ENCODE measurements at places on chromosomes 12 and 14.

GRCh38 chr12:123227581-123228258, 5.2 kb downstream of the MPHOSPH9 start:
- DNase-seq = no peak

DNA sequence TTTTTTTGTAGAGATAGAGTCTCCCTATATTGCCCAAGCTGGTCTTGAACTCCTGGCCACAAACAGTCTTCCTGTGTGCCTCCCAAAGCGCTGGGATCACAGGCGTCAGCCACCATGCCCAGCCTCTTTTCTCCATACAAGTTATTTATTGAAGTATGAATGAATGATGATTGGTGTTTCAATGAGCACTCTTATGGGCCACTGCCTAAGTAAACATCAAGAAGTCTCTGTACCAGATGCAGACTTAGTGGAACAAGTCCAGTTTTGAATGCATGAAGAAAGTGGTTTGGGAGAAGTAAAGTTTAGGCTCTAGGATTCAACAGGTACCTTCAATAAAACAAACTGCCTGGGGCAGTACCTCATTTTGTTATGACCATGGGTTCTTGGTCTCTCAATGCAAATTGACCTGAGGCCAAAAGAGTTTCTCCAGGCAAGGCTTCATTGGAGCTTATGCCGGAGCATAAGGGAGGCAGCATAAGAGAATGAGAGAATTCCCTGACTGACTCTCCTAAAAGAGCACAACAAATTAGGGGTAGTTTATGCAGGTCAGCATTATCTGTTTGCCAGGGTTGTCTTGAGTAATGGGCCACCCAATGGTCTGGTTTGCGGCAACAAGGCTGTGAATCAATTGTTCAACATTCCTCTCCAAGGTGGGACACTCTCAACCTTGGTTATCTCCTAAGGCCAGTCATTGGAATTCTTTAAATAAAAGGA, 1.1 kb upstream of the GMFB start:
- no peak for DNase-seq

DNA sequence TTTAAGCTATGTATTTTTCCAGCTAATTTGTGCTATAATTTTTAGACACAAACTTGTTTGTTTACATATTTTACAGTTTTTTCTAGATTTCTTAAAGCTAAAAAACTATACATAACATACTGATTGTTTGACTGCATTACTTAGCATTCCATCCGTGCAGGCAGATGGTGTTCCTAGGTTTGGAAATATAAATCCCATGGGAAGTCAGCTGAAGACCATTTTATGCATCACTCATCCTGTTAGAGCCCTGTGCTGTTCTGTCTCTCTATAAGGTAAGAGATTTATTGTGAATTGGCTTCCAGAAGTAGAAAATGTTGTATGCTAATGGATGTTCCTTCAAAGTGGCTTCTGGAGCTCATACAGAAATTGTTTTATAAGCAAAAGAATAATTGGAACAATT, 31.1 kb downstream of the RMST start:
- DNase-seq = no peak

- DNase-seq = no peak
These were observed 73.6 kb upstream of the REP15 start for GRCh38 chr12:27622436-27623195.

GRCh38 chr14:74710480-74710879, 2.4 kb downstream of the AREL1 start:
- DNase-seq = no peak

GRCh38 chr14:59182641-59183040, 5.8 kb upstream of the DAAM1 start:
- DNase-seq = no peak

GRCh38 chr12:115296613-115297198, 612.7 kb upstream of the TBX3 start:
- no peak for DNase-seq

- DNase-seq = no peak
These were observed 60.0 kb downstream of the EML1 start for GRCh38 chr14:99853206-99853605.

DNA sequence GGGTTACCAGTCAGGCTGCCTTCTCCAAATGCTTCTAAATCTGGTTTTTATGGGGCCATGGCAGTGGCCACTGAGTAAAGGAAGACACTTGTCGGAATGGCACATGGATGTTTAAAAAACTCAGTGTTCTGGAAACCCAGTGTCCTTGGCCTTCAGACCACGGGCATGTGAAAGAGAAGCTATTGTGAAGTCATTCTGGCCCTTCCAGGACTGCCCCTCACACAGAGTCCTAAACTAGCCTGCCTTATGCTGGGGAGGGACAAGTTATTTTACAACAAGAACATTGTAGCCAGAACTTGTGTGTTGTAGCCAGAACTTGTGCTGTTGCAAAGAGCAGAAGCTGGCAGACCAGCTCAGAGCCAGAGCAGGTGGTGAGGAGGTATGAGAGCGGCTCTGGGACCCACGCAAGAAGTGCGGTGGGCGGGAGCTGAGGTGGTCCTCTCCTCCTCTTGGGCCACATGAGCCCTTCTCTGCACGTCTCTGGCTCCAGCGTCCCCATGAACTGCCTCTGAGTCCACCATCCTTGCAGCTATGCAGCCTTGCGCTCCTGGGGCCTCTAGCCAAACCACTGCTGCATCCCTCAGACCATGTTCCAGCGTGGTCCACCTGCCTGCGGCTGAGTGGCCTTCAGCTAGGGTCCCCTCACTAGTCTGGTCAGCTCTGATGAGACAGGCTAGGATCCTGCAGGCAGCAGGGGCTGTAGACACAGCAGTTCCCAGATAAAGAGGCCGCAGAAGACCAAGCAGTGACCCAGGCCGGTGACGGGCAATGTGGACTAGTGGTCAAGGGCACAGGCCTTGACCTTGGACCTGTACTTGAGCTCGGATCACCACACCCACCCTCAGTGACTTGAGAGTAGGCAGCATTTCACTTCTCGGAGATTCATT, 32.5 kb downstream of the MMAB start:
- DNase-seq = no peak

- no peak for DNase-seq
These were observed 115.2 kb upstream of the RTL1 start for GRCh38 chr14:101018561-101019290.

GRCh38 chr12:96237465-96238077, 43.4 kb downstream of the ELK3 start:
- DNase-seq = peak; percentile 59

DNA sequence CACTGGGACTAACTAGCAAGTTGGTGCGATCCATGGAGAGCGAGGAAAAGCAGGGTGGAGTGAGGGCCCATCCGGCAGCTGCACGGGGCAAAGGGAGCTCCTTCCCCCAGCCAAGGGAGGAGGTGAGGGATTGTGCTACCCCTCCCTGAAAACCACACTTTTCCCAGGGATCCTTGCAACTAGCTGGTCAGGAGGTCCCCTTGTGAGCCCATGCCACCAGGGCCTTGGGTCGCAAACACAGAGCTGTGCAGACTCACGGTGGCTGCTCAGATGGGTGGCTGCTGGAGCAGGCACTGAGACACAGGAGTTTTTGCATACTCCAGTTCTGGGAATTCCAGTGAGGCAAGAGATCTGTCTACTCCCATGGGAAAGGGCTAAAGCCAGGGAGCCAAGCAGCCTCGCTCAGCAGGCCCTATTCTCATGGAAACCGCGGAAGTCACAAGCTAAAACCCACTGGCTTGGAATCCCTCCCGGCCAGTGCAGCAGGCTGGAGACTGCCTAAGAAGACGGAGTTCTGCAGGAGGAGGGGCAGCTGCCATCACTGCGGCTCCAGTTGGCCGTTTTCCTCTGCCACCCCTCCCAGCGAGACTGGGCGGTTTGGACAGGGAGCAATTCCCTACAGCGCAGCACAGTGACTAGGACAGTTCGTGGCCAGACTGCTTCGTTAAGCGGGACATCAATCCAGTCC, 10.9 kb upstream of the ZNF705A start:
- DNase-seq = no peak

DNA sequence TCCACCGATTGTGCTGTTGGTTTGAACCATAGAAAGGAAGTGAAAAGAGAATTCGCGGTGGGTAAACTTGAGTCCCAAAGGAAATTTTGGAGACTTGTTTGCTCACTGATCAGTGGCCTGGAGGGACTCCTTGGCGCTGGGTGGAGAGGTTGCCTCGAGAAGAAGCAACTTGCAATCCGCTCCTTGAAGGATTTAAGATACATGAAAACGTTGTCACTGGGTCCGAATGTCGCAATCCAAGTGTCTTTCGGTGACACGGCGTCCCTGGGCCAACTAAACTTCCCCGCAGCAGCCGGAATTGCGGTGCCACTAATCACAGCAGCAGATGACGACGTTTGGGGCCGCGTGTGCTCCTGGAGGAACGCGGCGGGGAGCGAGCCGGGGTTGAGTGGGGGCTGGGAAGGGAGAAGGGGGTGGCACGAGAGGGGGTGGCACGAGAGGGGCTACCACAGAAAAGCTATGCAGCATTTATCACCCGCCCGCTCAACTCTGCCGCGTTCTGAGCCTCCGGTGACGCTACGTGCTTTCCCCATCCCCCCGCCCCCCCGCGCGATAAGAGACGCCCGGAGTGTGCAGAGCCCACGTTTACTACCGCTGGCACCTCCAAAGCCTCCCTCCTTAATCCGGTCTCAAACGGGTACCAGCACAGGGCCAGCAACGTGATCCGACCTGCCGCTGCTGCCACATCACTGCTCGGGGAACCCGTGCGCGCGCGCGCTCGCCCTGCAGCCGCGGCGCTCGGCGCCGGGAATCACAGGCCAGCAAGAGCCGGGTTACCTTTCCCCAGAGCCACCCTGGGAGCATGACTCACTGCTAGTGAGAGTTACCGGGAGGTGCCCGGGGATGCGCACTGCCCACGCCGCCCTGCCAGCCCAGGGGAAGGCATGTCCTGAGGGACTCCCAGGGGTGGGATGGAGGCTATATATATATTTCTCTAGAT, 833 bp upstream of the BHLHE41 start:
- peak; percentile 45 for DNase-seq

GRCh38 chr12:111006621-111007020, 86.2 kb upstream of the MYL2 start:
- no peak for DNase-seq

DNA sequence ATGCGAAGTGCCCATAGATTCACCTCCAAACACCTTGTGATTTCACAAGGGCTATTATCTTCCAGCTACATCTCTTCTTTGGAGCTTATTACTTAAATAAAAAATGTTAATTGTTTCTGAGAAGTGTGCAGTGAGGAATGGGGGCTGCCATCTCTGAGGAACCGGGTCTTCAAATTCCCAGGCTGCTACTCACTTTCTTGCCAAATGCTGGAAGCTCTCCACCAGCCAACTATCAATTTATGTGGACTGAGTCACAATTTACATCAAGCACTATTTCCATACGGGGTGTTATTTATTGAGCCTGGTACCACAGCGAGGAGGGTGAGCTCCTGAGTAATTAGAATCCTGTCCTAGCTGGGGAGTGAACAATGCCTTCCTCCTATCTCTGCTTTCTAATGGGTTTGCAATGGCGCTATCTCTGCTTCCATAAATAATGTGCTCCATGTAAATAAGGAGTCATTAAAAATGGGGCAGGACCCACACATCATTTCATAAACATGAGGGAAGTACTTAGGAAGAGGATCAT, 898.3 kb downstream of the VRK1 start:
- no peak for DNase-seq

GRCh38 chr12:92403210-92404175, 257.8 kb upstream of the BTG1 start:
- DNase-seq = no peak

DNA sequence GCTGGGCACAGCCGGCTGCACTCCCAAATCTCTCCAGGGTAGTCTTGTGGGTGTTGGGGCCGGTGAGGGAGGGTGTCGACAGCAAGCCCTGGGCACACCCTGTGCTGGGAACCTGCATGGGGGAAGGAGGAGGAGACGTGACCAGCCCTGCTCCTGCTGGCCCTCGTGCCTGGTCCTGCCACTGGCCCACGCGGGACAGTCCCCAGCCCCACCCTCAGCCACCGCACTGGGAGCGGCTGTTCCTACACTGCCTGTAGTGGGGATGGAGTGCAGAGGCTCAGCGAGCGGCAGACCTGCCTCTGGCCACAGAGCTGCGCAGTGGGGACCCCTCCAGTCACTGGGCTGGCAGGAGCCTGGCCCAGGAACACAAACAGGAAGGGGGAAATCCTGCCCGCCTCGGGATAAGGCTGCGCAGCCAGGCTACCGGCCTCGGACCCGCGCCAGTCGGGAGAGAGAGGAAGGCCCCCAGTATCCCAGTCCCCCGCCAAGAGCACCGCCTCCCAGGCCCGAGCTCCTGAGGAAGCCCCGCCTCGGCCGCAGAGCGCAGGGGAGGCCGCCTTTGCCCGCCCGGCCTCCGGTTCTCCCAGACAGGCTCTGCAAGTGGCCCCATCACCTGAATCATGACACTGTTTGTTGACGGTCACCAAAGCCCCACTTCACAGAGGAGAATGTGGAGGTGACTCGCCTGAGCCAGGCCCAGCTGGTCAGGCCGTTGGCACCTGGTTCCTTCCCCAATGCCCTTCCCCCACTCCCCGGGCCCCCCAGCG, 10.6 kb downstream of the AHNAK2 start:
- DNase-seq = no peak

GRCh38 chr14:31897581-31898186, 179.4 kb upstream of the ARHGAP5 start:
- DNase-seq = no peak

- no peak for DNase-seq
These were observed 3.7 kb downstream of the OR10G2 start for GRCh38 chr14:21631084-21631483.

GRCh38 chr14:33774723-33775470, 176.0 kb downstream of the EGLN3 start:
- DNase-seq = no peak

DNA sequence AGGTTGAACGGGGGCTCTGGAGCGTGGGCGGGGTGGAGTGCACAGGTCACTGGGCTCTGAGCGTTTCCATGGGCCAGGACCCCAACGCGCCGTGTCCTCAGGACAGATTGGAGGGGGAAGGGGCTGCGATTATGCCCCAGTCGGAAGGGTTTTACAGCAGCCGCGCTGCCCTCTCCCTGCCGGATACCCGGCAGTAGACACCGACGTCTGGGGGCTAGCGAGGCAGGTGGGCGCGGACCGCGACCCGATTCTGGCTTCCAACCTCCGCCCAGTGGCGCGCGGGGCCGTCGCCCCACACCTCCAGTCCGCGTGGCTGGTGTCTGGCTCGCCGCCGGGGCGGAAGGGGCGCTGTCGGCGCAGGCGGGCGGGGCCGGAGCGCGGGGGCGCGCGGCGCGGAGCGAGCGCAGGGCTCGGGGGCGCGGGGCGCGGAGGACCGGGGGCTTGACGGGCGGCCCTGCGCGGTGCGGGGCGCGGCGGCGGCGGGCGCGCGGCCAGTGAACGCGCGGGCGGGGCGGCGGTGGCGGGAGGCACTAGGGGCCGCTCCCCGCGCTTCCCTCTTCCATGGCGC, 2.4 kb upstream of the KIF26A start:
- DNase-seq = no peak

- DNase-seq = no peak
These were observed 282.5 kb upstream of the AMIGO2 start for GRCh38 chr12:47362126-47362705.

DNA sequence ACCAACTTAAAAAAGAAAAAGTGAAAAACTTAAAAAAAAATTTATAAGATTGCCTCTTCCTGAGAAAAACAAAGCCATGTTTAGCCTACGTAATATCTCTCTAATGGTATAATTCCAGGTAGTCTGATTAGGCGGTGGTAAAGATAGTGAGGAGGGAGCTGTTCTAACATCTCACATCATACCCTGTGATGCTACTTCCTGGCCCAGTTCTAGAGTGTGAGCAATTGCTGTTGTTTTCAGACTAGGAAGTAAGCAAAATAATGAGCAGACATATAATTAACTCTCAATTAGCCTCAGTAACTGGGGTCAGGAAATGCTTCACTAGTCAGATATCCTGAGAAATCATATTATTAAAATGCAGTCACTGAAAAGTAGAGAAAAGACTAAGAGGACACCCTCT, 113.9 kb downstream of the PHLDA1 start:
- no peak for DNase-seq

- DNase-seq = no peak
These were observed 64.2 kb downstream of the DNAI7 start for GRCh38 chr12:25130741-25131188.

GRCh38 chr12:12486661-12487240, 75.9 kb downstream of the DUSP16 start:
- no peak for DNase-seq
